Hematopoietic multipotent progenitor cell treated with erythropoietin and hydrocortisone succinate and interleukin-3 and kit ligand, for 17 days (in vitro differentiated cells): ENCODE measurements at places on chromosomes 1 and 21.

DNA sequence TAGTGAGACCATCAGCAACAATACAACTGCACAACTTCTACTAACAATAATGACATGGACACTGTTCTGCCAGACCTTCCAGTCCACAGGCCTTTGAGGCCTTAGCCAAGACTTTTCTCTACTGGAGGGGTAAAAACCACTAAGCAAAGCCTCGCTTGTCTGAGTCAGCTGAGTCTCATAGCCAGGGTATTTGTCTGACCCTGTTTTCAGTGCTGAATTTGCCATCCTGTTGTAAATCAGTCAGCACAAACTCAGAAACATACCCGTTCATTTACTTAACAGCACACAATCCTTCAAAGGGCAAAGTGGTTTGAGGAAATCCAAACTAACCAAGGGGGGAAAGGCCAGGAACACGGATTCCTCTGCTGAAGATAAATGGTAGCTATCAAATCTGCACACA lies 537.8 kb downstream of the SMYD3 start:
- DNase-seq: no peak

GRCh38 chr1:175963740-175964139 lies 220.3 kb upstream of the TNR start:
- no peak for DNase-seq

DNA sequence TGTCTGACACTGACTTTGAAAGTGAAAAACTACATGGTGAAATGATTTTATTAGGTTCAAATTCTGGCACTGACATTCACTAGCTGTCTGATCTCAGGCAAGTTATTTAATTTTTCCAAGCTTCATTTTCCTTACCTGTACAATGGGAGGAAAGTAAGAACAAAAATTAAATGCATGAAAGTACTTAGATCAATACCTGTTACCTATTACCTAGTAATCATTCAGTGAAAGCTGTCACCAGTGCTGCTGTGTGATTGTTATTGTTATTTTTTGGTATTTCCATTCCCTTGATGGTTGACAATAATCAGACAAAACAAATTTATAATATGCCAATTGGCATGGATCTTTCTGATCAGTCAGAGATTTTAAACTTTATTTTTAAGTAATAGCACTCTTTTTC lies 1.6 kb downstream of the C8A start:
- DNase-seq: no peak

- no peak for DNase-seq
These were observed 97.9 kb upstream of the RAB3GAP2 start for GRCh38 chr1:220370041-220370700.

DNA sequence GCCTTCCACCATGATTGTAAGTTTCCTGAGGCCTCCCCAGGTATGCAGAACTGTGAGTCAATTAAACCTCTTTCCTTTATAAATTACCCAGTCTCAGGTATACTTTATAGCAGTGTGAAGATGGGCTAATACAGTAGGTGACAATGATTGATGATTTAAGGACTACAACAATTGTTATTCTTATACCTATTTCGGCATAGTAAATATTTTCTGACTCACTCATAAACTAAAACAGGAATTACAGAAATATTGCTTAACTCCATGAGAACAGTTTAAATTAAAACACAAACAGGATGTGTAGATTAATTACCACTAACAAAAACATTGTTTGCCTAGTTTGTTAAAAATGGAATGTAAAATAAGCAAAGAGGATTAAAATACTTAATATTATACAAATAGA lies 839.9 kb downstream of the LTN1 start:
- DNase-seq: no peak

- no peak for DNase-seq
These were observed 84.4 kb upstream of the ACTRT2 start for GRCh38 chr1:2936559-2937515.

GRCh38 chr1:13763991-13764390 lies 64.0 kb downstream of the PRDM2 start:
- DNase-seq: no peak

- no peak for DNase-seq
These were observed 34.1 kb downstream of the CLCA1 start for GRCh38 chr1:86502721-86503405.

DNA sequence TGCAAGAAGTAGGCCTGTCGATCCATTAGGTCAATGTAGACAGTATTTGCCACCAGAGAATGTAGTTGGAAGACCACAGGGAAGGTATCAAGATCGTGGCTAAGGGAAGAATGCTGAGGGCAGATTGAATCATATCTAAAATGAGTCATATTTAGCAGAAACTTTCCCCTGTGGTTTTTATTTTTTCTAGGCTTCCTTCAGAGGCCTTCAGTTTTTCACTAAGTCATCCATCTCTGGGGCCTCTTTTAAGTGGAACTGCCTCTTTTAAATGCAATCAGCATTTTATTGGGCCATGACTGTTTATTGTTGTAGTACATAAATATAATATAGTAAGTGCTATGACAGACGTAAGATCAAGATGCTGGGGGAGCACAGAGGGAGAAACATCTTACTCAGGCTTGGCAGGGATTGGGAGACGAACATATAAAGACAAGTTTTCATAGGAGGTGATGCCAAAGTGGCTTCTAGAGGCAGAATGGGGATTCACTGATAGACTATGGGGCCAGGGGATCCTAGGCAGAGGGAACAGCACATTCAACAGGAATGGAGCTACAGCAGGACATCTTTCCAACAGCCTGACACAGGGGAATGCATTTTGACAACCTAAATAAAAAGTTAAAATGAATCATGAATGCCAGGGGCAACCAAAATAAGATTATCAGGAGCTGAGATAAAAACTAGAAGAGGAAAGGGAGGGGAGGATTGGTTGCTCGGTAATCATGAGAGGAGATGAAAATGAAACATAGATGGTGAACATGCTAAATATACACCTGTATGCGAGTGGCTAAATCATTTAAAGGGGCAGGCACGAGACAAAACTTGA lies 20.1 kb downstream of the UBE2U start:
- no peak for DNase-seq

GRCh38 chr1:23799570-23800399 lies 769 bp downstream of the GALE start:
- peak; percentile 33 for DNase-seq

- no peak for DNase-seq
These were observed 20.0 kb downstream of the GJA5 start for GRCh38 chr1:147740391-147740790.

- DNase-seq: no peak
These were observed 178.6 kb downstream of the RRAGC start for GRCh38 chr1:38680801-38681510.
